Activated T-helper 1 cell treated with anti-CD3 and anti-CD28 coated beads, Interleukin-12 subunit alpha, Interleukin-12 subunit beta, Interleukin-2, Interleukin-4 antibody, amounts not matched to agents 30 ng/mL and 10 ng/mL and 1 ng/mL, durations not matched to agents 14 hours and 24 hours and 36 hours (primary cell): ENCODE measurements at places on chromosomes 7 and 10. TPM values are rescaled to one million over a fixed set of nuclear protein-coding genes. Genes with fewer than 3 reads are reported as not detected.

RASA4B gene
- total RNA-seq = 25.4 and 25.9 TPM in 2 replicates

GHRHR gene
- total RNA-seq = not detected in 2 replicates

DNA sequence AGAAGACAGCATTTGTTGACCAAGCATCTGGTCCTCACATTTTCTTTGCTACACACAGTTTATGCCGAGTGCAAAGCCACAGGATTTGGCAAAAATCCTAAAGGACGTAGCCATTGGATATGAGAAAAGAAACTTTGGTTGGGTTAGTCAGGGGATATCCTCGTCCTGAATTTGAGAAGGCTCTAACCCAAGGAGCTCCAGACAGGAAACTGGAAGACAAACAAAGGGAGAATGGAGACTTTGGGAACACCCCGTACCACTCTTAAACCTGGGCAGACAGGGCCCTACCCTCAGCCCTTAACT, 146.6 kb upstream of the FRMD4A start:
- no peak for DNase-seq

DNA sequence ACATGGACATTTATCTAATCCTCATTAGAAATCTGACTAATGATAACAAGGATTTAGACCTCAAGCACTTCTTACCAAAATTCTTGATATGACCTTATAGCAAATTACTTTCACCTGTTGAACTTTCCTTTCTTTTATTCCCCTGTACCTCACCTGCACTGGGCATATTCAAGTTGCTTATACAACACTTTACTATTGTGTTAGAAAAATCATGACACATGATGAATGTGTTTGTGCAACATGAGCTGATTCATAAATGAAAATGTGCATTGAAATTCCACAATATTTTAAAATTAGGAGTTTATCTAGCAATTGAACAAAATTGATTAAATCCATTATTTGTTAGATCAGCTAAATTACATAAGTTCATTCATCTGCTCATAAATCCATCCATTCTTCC, 160.6 kb downstream of the CFTR start:
- DNase-seq = no peak

DNA sequence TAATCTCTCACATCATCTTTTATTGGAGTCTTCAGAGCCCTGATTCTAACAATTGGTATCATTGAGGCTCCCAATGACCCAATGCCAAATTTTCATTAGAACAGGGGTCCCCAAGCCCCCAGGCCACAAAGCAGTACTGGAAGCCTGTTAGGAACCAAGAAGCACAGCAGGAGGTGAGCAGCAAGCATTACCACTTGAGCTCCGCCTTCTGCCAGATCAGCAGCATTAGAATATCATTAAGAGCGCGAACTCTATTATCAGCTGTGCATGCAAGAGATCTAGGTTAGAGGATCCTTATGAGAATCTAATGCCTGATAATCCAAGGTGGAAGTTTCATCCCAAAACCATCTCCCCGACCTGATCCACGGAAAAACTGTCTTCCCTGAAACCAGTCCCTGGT, 23.1 kb downstream of the KIF5B start:
- DNase-seq = no peak

GRCh38 chr7:134042307-134042706, 84.8 kb upstream of the LRGUK start:
- DNase-seq = no peak

GRCh38 chr10:120944586-120945125, 93.5 kb downstream of the WDR11 start:
- no peak for DNase-seq
